ENCODE measurements at places on chromosomes 12 and 14. TPM values are rescaled to one million over a fixed set of nuclear protein-coding genes. Genes with fewer than 3 reads are reported as not detected.

DNA sequence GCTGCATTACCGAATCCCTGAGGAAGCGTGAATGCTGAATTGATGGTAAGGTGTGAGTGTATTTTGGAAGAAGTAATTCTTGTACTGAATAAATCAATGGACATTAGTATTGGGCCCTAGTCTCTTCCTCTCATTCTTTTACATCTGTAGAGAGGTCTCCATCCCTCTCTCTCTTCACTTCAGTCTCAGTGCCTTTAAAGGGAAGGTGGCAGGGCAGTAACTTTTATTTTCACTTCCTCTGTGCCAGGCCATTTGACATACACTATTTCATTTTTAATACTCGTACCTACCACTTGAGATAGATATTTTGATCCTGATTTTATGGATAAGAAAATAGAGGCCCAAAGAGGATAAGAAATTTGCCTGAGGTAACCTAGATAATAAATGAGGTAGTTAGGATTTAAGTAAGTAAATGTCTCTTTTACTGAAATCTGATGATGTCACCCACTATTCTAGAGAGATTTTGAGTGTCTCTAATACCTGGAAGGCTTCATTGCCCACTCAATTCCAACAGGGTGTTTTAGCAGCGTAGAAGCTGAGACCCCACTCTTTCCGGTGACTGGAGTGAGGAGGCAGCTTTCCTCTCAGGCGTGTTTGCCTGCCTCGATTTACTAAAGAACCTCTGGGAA lies 177.9 kb upstream of the PRICKLE1 start:
- DNase-seq, result no peak

- peak; percentile 49 for DNase-seq
These were observed 11.4 kb downstream of the AGAP2 start for GRCh38 chr12:57726884-57727757.

DNA sequence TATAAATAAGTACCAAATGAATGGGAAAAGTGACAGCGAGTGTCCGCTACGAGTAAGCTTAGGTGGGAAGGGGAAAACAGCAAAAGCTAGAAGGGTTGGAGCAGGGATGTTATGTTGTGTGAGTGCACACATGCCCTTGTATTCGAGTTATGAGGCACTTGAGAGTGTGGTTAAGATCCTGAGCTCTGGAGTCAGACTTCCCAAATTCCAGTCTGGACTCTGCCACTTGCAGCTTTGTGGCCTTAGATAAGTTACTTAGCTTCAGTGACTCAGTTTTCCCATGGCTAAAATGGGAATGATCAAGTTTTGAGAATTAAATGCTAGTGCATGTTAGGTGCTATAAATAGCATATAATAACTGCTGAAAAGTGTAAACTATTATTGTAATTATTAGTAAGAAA lies 44.9 kb downstream of the KTN1 start:
- DNase-seq, result no peak

GRCh38 chr12:50620109-50620977 lies 115.6 kb downstream of the DIP2B start:
- no peak for DNase-seq

GRCh38 chr14:32203928-32204357 lies 874 bp upstream of the RNU6-8 start:
- DNase-seq, result peak; percentile 51

DNA sequence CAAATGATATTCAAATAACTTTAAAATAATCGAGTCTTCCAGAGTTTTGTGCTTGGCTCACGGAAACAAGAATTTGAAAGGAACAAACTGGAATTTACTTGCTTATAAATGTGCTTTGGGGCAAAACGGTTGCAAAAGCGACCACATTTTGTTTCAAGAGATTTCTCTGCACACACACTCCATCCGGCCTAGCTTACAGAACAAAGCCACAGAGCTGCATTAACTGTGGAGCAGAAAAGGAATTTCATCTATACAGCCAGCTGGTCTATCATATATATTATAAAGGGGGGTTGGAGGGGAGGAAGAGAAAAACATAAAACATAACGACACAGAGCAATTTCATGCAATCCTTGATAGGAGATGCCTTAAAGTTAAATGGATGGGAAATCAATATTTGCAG lies 153.0 kb downstream of the MYRFL start:
- DNase-seq, result no peak

- DNase-seq, result peak; percentile 54
These were observed 1.0 kb upstream of the CLIP1 start for GRCh38 chr12:122423258-122424165.

DNA sequence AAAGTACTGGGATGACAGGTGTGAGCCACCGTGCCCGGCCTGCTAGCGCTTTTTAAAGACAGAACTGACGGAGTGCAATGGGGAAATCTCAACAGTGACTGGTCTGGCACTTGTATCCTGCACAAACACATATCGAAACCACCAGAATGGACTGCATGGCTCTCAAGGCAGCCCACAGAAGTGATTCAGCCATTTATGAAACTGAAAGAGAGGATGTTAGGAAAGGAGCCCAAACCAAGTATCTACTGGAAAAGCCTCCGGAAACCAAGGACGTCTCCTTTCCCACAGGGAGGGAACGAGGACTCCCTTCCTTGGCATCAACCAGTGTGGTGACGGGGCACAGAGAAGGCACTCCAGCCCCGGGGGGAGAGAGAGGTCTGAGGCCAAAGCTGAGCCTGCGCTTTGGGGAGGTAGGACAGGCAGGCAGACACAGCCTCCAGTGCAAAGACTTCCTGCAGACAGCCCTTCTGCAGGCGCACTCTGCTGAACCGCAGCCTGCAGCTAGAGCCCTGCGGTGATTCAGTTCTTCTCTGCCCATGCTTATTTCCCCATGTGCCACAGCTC lies 16.5 kb downstream of the SLC15A4 start:
- no peak for DNase-seq

- no peak for DNase-seq
These were observed 360.1 kb upstream of the TBX3 start for GRCh38 chr12:115044073-115044472.

DNA sequence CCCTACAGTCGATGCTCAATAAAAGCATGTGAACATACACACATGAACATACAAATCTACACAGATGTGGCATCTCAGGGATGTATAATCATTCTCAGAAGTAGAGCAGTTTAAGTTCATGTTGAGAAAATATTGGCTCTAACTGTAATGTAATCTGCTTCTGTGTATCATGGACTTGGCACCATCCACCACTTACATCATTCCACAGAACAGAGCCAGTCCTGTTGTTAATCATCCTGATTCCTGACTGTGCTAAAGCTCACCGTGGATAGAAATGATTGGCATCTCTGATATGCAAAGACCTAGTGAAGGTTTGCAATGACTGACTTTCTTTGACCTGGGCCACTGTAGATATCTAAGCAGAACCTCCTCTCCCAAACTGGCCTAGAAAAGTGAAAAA lies 1141.3 kb downstream of the BCL11B start:
- no peak for DNase-seq

DNA sequence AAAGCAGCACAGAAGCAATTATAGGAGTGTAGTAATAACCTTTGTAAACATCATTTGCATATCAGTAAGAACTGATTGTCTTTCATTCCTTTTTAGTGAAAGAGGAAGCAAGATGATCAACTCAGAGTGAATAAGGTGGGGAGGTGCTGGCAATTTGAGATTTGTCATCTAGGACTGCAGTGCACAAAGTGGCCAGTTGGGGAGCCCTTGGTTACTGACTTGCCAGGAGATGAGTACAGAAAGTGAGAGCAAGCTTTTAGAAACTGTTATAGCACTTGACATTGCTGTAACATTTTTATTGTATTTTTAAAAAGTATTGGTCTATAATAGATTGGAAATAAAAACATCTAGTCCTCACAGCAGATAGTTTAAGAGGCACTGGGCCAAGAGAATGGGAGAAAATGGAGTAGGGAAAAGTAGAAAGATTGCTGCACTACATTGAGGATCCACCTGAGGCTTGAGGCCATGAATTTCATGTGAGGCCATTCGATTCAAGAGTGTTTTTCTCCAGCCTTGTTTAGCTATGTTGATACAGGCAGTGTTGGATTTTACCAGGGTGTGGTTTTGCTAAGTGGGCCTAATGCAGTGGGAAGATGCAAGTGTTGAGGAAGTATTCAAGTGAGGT lies 98.2 kb downstream of the SNAPC1 start:
- DNase-seq, result no peak

GRCh38 chr14:60266021-60266937 lies 17.3 kb downstream of the PPM1A start:
- DNase-seq, result no peak

- no peak for DNase-seq
These were observed 124.0 kb upstream of the CPM start for GRCh38 chr12:69056743-69057515.

GRCh38 chr12:95216711-95217376 lies 423 bp downstream of the FGD6 start:
- peak; percentile 52 for DNase-seq

Gene RFLNA
- not detected for total RNA-seq

Gene DYRK2
- 10.7 TPM for total RNA-seq

Gene ACOT6
- total RNA-seq, result 1.6 TPM

Gene TMEM132D
- not detected for total RNA-seq

Measured in left lobe of liver (tissue), 2 donors.